ENCODE measurements at places on chromosomes 6 and 20. TPM values are rescaled to one million over a fixed set of nuclear protein-coding genes. Genes with fewer than 3 reads are reported as not detected.

GSTA4 gene
- total RNA-seq = 9.2 TPM

GRM4 gene
- 0.21 TPM for total RNA-seq

RIMS4 gene
- total RNA-seq = 1.8 TPM

BMP2 gene
- total RNA-seq = 0.29 TPM

GGTLC1 gene
- total RNA-seq = not detected

CPNE5 gene
- total RNA-seq = 0.20 TPM

OOEP gene
- not detected for total RNA-seq

PKHD1 gene
- not detected for total RNA-seq
